ENCODE measurements at places on chromosomes 6 and 20. TPM values are rescaled to one million over a fixed set of nuclear protein-coding genes. Genes with fewer than 3 reads are reported as not detected.

The TAGAP gene
- total RNA-seq: not detected

The SLA2 gene
- total RNA-seq: not detected

The THBS2 gene
- 269 TPM for total RNA-seq

The SOX18 gene
- not detected for total RNA-seq

The THBD gene
- total RNA-seq: 8.4 TPM

The TUBB2A gene
- total RNA-seq: 54.3 TPM
